ENCODE measurements at places on chromosomes 3 and 15.

GRCh38 chr3:35383216-35383615 lies 256.1 kb upstream of the ARPP21 start:
- no peak for DNase-seq

GRCh38 chr3:189096092-189096491 lies 75.7 kb upstream of the TPRG1 start:
- peak; percentile 74 for DNase-seq

DNA sequence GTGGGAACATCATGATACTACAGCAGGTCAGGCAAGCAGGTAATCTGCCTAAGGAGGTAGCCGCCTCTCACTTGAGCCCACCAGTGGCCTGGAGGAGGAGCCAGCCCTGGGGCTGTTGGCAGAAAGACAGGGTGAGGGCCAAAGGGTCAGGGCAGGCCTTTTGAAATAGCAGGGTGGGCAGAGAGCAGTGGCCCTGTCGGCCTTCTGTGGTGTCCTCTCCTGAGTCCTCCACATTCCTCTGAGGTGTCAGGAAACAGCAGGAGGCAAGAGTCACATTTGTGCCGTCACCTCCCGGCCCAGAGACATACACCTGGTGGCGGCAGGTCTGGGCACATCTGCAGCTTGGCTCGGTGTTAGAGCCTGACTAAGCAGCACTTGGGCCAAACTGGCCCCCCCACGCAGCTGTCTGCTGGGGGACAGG lies 3.9 kb upstream of the BNC1 start:
- DNase-seq = no peak

DNA sequence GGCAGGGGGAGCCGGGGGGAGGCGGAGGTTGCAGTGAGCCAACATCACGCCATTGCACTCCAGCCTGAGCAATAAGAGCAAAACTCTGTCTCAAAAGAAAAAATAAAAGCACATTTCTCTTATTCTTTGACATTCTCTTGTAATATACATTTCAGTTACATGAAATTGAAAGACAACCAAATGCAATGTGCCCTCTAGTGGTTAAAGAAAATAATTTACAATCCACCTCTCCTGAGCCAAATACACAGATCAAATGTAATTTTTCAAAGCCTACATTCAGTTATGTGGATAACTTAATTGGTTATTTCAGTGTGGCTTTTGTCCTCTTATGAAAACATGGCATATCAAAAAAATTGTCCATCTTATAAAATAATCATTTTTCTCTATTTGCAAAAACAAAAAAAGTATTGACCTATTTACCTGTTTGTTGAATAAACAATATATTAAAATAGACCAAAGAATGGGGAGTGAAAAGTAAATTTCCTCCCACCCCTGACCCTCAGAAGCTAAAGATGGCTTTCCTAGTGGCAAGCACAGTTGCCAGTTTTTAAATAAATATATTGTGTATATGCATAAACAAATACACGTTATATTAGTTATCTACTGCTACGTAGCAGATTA lies 14.2 kb upstream of the U2SURP start:
- DNase-seq = peak; percentile 75

- no peak for DNase-seq
These were observed 213.9 kb upstream of the UMPS start for GRCh38 chr3:124516333-124516732.

GRCh38 chr3:19816631-19817030 lies 117.4 kb downstream of the EFHB start:
- no peak for DNase-seq

- no peak for DNase-seq
These were observed 274.1 kb downstream of the MECOM start for GRCh38 chr3:169389211-169389924.

DNA sequence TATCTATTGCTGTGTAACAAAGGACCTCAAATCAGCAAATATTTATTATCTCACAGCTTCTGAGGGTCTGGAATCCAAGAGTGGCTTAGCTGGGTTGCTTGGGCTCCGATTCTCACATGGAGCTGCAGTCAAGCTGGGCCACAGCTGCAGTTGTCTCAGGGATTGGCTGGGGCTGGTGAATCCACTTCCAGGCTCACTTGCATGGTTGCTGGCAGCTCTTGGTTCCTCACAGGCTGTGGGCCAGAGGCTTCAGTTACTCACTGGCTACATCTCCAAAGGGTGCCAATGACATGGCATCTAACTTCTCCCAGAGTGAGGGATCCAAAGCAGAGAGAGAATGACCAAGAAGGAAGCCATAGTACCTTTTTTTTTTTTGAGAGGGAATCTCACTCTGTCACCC lies 13.9 kb upstream of the SYNM start:
- DNase-seq = no peak

GRCh38 chr3:5036392-5036766 lies 57.1 kb downstream of the BHLHE40 start:
- no peak for DNase-seq

GRCh38 chr3:37858742-37859141 lies 2.9 kb upstream of the CTDSPL start:
- DNase-seq = no peak
